ENCODE measurements at places on chromosomes 16 and 17.

DNA sequence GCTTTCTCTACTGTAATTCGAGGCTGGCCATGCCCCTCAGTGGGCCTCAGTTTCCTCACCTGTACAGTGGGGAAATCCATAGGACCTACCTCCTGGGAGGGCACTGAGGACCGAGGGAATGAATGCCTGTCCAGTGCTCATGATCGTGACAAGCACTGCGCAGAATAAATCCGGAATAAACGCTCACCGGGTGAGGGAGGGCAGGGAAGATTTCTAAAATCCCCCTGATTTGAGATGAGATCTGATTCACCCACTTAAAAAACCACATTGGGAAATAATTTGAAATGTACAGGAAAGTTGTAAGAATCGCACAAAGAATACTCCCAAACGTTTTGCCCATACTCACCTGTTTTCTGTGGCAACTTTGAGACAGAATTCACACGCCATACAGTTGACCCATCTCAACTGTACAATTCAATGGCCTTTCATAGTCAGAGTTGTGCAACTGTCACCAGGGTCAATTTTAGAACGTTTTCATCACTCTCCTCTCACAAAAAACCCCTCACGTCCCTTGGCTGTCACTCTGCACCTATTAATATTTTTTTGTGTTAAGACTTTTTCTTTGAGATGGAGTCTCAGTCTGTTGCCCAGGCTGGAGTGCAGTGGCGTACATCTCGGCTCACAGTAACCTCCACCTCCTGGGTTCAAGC is 49.8 kb downstream of the IRF8 start:
- no peak for DNase-seq

DNA sequence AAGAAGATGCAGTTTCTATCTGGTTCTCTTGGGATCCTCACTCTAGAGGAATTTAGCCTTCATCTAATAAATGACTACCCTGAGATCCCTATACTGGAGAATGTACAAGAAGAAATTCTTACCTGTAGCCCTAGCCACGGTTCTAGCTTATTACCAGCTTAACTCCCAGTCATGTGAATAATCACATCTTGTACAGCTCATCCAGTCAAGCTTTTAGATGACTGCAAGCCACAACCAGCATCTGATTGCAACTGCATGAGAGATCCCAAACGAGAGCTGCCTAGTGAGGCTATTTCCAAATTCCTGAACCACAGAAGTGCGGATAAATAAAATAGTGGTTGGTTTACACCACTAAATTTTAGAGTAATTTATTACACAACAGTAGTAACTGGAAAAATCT is 196.0 kb upstream of the CPHXL start:
- DNase-seq: no peak

GRCh38 chr16:2713523-2713922 is 6.5 kb downstream of the PRSS27 start:
- DNase-seq: no peak

GRCh38 chr17:75473246-75473645 is 16.8 kb downstream of the TMEM94 start:
- no peak for DNase-seq

DNA sequence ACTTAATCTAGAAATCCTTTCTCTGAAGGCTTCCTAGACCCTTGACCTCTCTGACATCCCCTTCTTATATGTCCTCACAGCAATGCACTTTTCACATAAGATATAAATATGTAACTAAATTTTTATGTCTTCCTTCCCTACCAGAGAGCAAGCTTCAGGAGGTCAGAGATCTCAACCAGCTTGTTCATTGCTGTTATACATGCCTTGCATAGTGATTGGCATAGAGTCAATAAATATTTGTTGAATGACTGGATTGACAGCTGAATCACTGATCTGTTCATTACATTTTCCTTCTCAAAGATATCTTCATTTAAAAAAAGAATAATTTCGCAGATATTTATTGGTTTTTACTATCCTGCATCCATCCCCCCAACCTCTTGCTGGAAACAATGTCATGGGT is 29.5 kb downstream of the HYDIN start:
- no peak for DNase-seq

GRCh38 chr17:78785011-78785662 is 3.1 kb upstream of the CYTH1 start:
- DNase-seq: no peak

DNA sequence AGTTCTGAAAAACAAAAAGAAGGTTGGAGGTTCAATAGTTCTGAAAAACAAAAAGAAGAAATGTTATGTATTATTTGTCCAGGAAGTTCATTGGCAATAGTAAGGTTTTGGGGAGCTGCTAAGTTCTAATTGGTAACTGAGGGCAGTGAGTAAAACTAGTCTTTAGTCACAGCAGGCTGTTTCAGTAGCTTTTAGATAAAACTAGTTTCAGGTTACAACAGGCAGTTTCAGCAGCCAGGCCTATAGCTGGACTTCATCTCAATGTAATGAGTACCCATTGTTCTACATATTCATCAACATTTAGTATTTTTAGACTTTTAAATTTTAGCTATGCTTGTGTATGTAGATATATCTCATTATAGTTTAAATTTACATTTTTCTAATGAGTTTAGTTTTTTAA is 639.3 kb downstream of the TOX3 start:
- DNase-seq: no peak

- DNase-seq: no peak
Measured at GRCh38 chr17:62661337-62661736, 33.9 kb downstream of the MRC2 start.

GRCh38 chr17:48543107-48543853 is 1.6 kb downstream of the HOXB2 start:
- DNase-seq: peak; percentile 76

DNA sequence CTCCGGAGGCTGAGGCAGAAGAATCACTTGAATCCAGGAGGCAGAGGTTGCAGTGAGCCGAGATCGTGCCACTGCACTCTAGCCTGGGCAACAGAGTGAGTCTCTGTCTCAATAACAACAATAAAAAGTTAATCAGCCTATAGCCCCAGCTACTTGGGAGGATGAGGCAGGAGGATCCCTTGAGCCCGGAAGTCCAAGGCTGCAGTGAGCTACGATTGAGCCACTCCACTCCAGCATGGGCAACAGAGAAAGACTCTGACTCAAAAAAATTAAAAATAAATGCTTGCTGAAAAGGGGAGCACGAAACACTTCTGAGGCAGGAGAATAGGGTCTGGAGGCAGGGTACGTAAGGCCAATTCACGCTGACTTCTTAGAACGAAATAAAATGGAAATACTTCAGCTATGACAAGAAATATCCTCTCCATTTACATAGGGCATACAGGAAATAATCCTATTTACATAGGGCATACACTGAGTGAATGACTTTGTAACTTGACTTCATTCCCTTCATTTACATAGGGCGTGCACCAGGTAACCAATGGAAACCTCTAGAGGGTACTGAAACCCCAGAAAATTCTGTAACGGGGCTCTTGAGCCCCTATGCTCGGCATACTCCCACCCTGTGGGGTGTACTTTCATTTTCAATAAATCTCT is 3.2 kb upstream of the PRPSAP1 start:
- DNase-seq: peak; percentile 20

DNA sequence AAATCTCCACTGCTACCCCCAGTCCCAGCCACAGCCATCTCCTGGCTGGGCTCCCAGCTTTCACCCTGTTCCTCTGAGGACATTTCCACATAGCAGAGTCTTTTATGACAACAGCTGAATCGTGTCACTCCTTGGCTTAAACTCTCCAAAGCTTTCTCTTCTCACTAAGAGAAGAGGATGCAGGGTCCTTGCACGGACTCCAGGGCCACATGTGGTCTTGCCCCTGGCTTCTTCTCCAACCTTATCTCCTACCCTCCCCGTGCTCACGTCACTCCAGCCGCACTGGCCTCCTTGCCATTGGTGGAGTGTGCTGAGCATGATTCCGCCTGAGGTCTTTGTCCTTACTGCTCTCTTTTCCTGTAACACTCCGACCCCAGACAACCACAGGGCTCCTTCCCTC is 39.9 kb upstream of the CCDC182 start:
- no peak for DNase-seq

All from NCI-H774 (cell line).